NCI-H2107 (cell line): ENCODE measurements at places on chromosomes 7 and 10.

- no peak for DNase-seq
Measured at GRCh38 chr10:106338486-106338885, 826.0 kb downstream of the SORCS1 start.

GRCh38 chr10:94299417-94299816, 63.3 kb downstream of the NOC3L start:
- peak; percentile 52 for DNase-seq

DNA sequence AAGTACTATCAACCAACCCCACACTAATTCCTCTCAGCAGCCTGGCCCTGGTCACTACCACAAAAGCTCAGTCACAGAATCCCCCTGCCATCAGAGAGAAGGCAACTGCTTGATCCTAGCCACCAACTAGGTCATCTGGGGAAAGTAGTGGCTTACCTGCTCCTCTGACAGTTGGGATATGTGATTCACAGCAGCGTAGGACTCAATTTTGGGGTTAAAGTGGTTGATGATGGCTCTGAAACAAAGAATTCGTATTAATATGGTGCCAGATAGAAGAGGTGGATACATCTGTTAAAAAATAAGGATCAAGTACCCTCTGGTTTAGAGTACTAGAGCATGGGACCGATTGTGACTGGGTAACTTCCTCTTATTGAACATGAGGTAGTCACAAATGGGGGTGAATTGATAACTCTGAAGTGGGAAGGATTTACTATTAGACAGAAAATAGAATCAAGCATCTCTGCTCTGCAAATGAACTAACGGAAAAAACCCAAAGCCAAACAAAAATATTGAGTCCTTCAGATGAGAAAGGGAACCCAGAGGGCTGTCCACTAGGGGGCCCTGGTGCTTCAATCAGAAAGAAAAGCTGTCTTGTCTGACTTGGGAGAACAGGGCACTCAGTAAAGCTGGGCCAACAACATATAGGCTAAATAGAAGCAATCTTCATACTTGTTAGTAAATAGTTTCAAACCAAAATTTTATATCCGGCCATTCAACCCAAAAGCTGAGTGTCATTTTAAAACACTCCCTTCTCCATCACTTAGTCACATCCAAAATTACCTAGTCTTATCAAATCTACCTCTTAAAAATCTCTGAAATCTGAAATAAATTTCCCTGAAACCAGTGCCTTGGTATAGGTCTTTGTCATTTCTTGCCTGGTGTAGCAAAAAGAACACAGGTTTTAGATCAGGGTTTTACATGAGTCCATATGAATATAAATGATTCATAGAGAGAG, 45.9 kb upstream of the KCNIP2 start:
- DNase-seq, result peak; percentile 36

GRCh38 chr10:106652279-106652678, 512.2 kb downstream of the SORCS1 start:
- no peak for DNase-seq

DNA sequence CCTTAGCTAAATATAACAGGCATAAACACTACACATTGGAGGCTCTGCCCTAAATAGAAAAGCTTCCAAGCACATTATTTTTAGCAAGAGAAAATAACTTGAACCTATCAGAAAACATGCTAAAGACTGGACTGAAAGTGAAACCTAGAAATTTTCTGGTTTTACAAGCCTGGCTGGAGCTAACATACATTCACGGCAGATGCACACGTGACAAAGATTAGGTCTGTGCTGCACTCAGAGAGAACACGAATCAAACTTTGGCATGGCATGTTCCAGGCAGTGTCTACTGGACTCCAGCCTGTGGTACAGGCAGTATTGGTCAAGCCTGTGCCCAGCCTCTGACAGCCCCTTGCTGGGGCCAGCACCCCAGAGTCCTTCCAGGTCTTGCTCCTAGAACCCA, 94.1 kb upstream of the PCBD1 start:
- no peak for DNase-seq

DNA sequence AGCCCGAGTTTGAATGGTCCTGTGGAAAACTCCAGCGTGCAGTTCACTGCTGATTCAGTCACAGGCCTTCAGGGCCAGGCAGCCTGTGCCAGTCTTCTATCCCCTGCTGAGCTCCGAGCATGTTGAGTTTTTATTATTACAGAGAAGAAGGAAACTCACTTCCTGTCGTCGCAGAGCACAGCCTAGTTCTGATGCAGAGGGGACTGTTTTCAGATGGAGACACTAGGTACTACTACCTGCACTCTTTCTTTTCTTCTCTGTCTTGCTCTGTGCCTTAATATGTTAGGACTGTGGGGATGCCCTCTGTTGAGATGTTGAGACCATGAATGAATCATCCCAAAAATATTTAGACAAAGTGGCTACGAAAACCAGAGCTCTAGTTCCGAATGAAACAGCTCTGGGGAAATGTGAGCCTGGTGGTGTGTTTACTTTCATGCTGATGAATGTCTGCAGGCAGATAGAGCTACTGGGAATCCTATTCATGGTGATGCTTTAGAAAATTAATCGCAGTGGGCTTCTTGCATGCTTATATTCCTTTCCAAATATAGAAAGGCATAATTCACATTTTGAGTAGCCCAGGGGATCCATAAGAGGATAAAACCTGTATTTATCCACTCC, 29.6 kb downstream of the CASP7 start:
- DNase-seq, result no peak

DNA sequence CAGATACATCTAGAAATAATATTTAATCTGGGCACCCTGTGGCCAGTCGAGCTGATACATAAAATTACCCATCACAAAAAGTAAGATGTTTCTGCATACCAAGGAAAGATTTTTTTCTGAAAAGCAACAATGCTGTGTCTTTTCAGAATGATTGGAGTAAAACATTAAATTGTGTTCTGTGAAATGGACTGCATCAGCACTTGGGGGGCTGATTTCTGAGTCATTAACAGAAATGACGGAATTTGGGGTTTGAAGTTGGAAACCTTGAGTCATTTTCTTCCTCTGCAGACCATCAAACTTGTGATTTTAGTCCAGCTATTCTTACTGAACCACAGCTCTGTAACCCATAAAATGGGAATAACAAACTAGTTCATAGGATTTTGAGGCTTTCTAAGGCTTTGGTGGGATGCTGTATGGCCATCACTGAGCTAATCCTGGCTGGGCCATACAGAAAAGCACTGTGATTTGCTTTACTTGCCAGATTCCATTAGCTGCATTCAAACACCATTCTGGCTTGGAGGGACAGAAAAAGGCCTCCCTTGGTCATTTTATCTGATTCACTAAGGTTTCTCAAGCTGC, 739.4 kb upstream of the IGFBP3 start:
- no peak for DNase-seq

- no peak for DNase-seq
Measured at GRCh38 chr10:60446851-60447250, 57.2 kb upstream of the ANK3 start.

DNA sequence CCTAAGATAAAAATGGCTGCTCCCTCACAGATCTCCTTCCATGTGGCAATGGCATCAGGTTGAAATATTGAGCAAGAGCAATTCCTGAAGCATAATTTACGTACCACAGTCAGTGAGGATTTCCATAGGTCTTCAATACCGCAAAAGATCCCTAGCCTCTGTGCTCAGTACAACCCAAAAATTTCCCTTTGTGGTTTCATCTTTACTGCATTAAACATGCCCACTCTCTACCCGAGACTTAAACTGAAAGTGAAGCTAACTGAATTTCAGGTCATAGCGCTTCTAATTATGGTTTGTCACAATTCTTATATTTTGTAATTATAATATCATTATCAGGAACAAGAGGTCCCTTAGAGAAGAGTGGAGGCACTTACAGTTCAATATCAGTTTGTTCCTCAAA, 1071.1 kb downstream of the XPNPEP1 start:
- DNase-seq, result no peak

GRCh38 chr10:99569253-99569939, 36.7 kb downstream of the NKX2-3 start:
- no peak for DNase-seq

DNA sequence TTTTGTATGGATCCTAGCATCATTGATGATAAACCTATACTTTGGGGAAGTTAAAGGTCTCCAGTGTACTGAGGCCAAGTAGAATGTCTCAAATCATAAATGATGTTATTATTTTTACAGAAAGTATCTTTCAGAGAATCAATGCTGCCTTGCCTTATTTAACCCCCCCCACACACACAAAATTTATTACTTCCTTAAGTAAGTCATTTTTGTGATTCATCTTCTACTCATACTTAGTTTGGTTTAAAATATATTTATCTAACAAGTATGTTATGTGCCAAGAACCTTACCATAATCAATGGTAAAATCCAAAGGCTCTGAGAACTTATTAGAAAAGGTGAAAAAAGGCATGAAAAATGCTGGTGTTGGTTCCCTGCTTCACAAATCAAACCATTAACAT, 18.8 kb upstream of the CLDN12 start:
- DNase-seq, result no peak

DNA sequence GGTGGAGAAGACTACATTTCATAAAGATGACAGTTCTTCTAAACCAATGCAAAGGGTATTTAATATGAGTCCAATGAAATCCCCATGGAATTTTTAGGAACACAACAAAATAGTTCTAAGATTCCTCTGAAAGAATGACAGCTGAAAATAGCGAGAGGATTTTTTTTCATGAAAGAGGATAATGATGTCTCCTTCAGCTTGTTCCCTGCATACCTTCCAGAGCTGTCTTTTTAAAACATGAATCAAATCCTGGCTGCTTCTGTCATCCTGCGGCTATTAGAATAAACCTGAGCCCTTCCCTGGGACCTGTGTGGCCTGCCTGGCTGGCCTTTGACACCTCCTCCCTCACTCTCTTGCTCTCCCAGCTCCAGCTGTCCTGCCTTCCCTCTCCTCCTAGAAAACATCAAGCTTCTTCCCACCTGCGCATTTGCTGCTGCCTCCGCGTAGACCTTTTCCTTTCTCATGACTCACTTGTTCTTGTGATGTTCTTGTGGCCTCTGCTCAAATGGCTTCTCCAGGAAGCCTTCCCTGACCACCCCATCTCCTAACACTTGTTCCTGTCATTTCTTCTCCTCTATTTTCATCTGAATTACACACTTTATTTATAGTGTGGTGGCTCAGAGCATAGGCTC, 57.4 kb downstream of the EEPD1 start:
- no peak for DNase-seq

GRCh38 chr10:3803927-3804741, 19.1 kb upstream of the KLF6 start:
- no peak for DNase-seq

DNA sequence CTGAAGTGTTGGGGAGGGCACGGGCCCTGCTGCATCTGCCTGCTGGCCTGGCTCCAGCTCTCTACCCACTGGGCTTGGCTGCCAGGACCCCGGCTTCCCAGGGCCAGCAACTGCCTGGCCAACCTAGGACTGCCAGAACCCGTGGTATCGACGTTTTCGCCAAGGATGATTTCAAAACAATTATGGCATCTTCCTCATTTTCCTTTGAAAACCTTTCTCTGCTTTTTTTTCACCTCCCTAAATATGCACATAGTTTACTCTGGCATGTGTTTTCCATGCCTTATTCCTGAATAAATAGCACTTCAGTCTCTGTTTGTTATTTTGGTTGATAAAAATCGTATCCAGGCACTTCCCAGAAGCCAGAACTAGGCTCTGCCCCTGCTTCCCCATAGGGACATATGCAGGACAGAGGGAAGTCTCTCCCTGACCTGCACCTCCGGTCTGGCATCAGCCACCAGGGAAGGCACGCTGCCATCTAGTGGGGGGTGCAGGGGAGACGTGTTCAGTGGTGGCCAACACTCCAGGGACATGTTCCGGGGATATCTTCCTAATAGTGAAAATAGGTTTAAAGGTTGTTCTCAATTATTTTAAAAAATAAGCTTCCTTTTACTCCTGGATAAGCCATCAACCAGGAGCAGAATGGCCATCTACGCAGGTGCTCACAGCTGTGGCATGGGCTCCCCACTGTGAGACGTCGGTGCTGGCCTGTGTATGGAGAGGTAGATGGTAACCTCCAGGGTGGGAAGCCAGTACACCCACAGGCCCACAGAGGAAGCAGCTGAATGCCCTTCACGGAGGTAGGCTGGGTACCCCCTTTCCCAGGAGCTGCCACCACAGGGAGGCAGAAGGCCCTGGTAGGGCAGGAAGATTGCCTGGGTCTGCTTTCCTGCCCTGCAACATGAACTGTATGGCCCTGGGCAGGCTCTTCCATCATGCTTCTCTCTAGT, 30.7 kb upstream of the ANTXRL start:
- DNase-seq, result no peak

DNA sequence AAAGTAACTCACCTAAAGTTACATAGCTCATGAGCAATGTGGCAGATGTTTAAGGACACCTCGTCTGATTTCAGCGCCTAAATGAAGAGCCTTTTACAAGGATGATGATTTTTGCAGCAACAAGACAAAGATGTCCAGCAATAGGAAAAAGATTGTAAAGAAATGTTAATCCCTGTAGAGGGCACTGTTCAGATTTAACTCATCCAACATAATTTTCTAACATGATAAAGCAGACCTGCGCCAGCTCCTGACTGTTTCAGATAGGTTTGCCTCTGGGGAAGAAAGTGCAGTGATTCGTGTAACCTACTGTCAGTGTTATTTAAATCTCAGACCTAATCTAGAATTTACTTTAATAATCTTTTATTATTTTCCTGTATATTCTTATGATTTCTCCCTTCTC, 595.2 kb downstream of the AUTS2 start:
- DNase-seq, result no peak

- no peak for DNase-seq
Measured at GRCh38 chr10:6120691-6121090, 31.9 kb downstream of the RBM17 start.

DNA sequence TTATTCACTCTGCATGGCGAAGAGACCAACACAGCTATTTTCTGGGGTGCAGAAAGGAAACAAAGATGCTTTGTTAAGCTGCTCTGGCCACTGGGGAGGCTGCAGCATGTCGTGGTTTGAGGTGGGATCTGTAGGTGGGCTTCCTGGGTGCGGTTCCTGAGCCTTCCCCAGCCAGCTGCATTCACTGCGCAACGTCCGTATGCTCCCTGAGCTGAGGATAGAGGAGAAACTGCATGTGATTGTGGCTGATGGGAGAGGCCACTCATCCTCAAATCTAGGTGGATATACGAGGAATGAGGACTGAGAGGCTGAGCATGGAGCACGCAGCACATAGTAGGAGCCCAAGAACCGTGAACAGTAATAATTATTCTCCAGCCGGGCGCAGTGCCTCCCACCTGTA, 9.9 kb upstream of the DNAAF5 start:
- DNase-seq, result no peak

DNA sequence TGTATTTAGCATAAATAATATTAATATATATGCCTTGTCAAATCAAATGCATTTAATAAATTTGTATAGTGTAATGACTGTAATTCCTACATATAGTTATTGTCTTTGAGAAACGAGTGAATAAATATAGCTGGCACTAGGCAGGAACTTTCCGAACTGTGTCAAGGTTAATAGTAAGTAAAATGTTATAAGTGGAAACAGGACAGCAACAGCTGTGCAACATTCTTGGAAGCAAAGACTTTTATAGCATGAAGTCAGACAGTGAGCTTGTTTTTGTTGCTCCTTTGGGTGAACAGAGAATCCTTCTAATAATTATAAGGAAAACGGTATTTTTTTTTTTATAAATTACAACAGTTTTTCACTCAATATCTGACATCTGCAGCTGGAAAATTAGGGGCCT, 14.0 kb upstream of the EXOC6 start:
- DNase-seq, result no peak

GRCh38 chr7:28685242-28685643, 272.9 kb downstream of the TRIL start:
- no peak for DNase-seq
